ENCODE measurements at places on chromosomes 5 and 9.

GRCh38 chr9:101601904-101602765, 7.4 kb upstream of the PPP3R2 start:
- DNase-seq: no peak

GRCh38 chr9:120308495-120308894, 271.5 kb downstream of the CDK5RAP2 start:
- no peak for DNase-seq

- DNase-seq: no peak
Measured at GRCh38 chr9:91532325-91532724, 108.7 kb upstream of the NFIL3 start.

- peak; percentile 1 for DNase-seq
Measured at GRCh38 chr5:72018143-72018803, 89.0 kb upstream of the MAP1B start.

GRCh38 chr5:79111960-79112702, 522 bp downstream of the BHMT start:
- DNase-seq: no peak

DNA sequence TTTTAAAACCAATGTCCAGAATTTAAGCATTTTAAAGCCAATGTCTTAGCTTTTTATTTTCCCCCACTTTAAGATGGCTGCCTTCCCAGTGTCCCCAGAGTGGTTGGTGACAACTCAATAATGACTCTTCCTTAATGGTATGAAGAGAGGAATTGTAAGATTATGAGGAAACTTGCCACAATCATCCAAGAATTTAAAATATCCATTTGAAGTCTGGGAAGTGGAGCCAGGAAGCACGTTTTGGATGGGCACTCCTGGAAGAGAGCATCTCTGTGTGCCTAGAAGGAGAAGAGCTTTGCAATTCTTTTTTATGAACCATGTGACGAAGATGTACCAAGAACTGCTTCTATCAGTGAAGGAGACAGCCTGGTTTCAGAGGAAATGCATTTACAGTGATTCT, 11.3 kb upstream of the IGFBPL1 start:
- DNase-seq: no peak

- no peak for DNase-seq
Measured at GRCh38 chr5:136064510-136064909, 35.7 kb downstream of the TGFBI start.

DNA sequence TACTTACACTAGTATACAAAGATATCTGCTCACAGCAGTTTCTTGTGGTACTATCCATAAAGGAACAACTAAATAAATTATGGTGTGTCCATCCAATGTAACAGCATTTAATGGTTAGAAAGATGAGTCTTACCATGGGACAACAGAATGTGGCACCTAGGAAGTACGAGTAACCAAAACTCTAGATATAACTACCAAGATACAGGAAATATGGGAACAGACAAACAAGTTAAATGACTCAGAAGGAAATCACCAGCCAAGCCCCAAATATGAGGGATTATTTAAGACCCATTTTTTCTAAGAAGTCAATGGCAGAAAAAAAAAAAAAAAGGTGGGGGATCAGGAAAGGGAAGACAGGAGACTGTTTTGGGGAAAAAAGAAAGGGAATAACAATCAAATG, 294.8 kb downstream of the PRELID2 start:
- DNase-seq: no peak

DNA sequence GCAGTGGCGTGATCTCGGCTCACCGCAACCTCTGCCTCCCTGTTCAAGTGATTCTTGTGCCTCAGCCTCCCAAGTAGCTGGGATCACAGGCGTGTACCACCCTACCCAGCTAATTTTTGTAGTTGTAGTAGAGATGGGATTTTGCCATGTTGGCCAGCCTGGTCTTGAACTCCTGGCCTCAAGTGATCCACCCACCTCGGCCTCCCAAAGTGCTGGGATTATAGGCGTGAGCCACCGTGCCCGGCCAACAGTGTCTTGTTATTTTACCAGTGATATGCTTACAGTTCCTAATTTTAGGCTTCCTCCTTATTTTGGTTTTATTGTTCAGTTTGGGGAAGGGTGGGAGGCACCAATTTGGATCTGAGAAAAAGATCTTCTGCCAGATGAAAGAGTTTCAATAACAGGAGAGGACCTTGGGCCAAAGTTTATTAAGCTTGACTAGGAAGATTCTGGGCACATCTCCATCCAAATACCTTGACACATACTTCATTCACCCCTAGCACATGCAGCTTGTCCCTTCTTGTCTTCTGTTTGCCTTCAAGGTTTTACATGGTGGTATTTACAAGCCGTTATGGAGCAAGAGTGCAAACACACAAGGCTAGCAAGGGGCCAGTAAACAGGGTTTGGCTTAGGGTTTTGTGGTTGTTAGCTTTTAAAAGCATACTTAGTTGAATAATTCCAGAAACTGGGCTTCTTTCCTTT, 168.1 kb upstream of the DMRT1 start:
- no peak for DNase-seq

GRCh38 chr5:16685069-16685468, 68.3 kb upstream of the RETREG1 start:
- no peak for DNase-seq

- DNase-seq: no peak
Measured at GRCh38 chr5:39025456-39025855, 48.7 kb downstream of the RICTOR start.

DNA sequence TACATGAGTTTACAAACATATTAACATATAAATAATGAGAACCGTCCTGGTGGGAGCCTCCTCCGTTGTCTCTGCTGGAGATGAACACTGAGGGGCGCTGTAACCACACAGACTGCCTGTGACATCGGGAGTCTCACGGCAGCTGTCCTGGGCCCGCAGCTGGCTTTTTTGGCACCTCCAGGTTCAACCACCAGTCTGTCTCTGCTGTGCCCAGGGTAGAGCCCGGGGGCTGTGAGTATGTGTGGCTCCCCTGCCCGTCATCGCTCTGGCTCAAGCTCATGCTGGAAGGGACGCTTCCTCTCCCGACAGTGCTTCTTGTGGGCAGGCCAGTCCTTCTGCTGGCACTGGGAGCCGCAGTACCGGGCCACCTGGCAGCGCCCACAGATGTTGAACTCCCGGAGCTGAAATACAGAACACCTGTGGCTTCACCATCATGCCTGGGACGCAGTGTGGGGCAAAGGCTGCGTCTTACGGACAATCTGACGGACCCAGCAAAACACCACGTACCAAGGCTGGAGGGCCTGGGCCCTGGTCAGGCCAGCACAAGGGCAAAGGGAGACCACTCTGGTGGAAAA, 3.6 kb upstream of the DPH7 start:
- DNase-seq: no peak

GRCh38 chr5:80399526-80400239, 8.2 kb upstream of the ZFYVE16 start:
- no peak for DNase-seq

DNA sequence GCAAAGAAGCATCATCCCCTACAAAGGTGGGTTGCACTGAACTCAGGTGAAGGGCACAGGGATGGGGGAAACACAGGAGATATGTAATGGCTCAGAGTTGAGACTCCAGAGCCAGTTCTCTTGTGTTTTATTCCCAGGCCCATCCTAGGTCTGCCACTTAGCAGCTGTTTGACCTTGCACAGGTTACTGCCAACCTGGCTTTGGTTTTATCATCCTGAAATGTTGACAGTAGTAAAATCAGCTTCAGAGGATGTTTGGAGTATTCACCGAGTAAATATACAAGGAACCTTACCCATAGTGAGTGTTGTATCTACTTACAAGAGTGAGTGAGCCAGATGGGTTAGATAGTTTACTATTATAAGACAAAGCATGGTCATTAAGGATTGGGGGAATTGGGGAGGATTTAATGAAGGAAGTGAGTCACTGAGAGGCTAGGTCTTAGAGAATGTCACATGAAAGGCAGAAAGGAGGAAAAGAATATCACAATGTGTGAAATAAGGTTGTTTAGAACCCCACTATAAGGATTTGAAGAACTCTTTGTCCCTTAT, 141.3 kb downstream of the MAN2A1 start:
- DNase-seq: no peak

DNA sequence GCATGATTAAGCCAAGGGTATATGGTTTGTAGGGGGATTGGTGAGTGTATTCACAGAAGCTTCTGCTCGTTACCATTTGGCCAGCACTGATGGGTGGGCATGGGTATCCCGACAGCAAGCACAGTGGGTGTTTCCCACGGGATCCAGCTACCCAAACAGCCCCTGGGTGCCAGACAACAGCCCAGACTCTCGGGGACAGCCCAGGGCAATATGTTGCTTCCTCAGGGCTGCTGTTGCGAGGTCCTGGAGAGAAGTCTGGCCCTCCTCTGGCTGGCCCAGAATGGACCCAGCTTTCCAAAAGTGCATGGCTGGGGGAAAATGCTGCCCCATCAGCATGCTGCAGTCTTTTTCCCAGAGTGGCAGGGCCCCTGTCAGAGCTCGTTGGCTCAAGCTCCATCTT, 247.0 kb downstream of the IRX1 start:
- no peak for DNase-seq

DNA sequence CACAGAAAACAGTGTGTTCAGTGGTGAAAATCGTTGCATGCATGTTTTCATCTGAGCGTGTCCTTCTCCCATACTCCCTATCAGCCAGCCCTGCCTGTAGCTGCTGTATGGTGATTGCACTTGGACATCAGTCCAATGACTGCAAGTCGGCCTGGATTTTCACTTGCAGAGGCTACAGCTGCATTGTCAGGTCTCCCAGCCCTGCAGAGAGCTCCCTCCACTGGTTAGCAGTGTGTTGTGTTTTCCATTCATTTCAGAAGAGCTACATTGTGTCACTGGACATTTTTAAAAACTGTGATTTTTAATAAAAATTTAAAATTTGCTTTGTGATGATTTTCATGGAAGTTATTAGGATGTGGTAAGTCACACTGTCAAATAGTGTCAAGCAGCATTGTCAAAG, 96.6 kb downstream of the SYK start:
- no peak for DNase-seq

DNA sequence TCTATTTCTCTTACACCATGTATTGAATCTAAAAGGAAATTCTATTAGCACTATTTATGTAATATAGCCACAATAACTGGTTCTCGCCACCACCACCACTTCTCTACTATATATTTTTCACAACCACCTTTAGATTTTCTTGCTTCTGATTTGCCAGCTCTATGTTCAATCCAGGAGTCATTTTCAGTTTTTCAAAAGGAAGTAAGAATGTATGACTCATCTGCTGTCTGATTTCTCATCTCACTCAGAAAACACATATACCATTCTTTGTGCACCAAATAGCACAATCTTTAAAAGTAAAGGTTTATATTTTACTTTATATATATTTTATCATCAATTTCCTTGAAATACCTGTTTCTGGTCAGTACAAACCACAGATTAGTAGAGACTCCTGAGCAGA, 1127.5 kb downstream of the TAF11L14 start:
- DNase-seq: no peak

DNA sequence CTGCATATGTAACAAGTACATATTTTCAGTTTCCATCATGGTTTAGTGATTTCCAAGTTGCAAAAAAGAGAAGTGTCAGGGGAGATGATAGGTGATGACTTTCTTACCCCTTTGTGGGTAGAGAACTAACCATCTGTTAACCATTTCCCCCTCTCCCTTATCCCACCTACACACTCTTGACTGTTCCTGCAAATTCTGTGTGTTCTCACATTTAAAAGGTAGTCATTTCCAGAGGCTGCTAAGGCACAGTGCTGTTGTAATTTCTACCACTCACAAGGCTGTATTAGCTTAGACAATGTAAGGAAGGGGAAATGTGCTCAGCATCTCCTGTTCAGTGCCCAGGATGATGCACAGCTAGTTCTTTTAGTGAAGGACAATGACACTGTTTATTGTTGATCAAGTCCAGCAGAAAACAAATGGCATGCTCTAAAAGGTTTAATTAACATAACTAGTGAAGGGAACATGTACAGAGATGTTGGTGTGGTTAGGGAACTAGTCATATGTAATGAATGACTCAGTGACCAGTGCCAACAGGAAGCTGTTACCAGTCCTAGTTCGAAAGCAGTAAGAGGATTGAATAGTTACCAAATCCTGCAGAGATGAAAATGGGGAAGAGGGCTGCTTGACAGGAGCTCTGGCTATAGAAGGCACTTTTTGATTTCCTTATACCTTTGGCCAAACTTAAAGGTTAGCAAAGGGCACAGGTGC, 165.1 kb downstream of the PLK2 start:
- DNase-seq: no peak

- no peak for DNase-seq
Measured at GRCh38 chr5:1066676-1067075, 45.2 kb downstream of the SLC12A7 start.

GRCh38 chr9:99628849-99629620, 192.7 kb upstream of the NR4A3 start:
- no peak for DNase-seq

DNA sequence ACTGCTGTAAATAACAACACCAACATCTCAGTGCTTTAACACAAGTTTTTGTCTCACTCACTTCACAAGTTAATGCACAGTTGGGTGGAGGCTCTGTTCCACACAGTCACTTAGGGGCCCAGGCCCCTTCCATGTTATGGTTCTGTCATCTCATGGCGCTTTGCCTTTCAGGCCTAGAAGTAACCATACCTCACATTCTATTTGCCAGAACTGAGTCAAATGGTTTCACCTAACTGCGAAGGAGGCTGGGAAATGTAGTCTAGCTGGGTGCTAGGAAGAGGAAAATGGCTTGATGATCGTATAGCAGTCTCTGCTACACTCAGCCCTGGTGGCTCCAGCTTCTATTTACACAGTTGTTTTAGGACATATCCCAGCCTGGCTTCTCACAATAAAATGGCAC, 23.1 kb upstream of the MVB12B start:
- no peak for DNase-seq

- no peak for DNase-seq
Measured at GRCh38 chr9:115599898-115600297, 481.9 kb upstream of the TNC start.

GRCh38 chr9:117707561-117707960, 3.4 kb downstream of the TLR4 start:
- DNase-seq: no peak

- DNase-seq: no peak
Measured at GRCh38 chr9:81737871-81738507, 48.6 kb upstream of the TLE1 start.

GRCh38 chr5:17241635-17242034, 24.2 kb downstream of the BASP1 start:
- no peak for DNase-seq

DNA sequence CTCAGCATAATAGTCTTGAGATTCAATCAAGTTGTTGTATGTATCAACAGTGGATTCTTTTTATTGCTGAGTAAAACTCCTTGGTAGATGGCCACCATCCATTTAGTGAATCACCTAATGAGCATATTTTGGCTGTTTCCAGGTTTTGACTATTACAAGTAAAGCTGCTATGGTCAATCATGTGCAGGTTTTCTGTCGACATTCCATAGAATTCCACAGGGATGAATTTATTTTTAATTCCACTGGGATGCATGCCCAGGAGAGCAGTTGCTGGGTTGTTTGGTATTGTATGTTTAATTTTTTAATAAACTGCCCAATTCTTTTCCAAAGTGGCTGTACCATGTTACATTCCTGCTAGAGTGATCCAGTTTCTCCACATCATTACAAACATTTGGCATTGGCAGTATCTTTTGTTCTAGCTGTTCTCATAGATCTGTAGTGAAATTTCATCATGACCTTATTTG, 10.5 kb upstream of the S1PR3 start:
- no peak for DNase-seq

Data from stimulated activated CD8-positive, alpha-beta memory T cell treated with anti-CD3 and anti-CD28 coated beads, Interleukin-15, amount 100 ng/mL, for 4 hours (primary cell).